ENCODE measurements at places on chromosomes 1 and 21.

DNA sequence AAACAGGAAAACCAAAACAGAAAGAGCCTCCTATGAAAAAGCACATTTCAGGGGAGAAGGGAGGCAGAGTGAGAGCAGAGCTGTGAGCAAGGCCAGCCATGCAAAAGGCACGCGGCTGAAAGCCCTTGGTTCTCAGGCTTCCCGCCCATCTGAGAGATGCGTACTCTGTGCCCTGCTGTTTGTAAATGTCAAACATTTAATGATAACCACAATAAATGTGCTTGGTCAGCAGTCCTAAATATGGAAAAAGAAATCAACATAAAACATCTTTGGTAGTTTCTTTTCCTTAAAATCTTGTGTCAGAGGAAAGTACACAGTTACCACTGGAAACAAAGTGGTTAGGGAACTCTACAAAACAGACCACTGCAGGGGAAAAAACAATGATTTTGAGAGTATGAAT lies 283.1 kb downstream of the DSCAM start:
- H3K27ac ChIP-seq, result no peak overlapping the region
- no peak for DNase-seq
- no peaks in the 10 kb centered on the region for H3K27me3 ChIP-seq

DNA sequence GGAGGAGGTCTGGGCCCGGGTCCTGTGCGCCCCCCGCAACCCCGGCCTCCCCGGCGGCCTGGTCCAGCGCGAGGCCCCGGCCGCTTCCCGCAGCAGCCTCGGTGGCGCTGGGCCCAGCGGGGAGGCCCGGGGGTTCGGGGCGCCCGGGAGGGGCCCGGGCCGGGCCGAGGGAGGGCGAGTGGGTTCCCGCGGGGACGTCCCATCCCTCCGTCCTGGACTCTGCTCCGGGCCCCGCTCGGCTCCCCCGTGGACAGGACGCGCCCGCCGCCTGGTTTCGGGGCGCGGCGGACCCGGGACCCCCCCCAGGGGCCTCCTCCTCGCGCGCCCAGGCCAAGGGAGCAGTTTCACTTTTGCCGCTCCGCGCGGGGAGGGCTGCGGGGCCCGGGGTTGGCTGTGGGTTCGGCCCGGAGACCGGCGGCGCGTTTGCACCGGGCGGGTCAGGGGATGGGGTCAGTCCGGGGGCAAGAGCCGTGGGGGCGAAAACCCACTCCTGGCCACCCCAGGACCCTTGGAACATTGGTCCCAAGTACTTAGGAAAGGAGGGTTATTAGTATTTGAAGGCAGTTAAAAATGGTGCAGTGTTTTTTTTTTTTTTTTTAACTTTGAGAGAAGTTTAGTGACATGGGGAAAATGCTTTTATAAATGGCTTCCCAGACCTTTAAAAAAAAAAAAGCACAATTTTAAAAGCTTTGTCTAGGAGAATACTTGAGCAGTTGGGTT lies 677 bp downstream of the AGPAT3 start:
- peak; percentile 66 for DNase-seq
- H3K27ac ChIP-seq, result peak overlapping the region; percentile 94
- peaks cover 37% of the 10 kb centered on the region for H3K4me1 ChIP-seq
- peak overlapping the region; percentile 90 for H3K4me3 ChIP-seq

- H3K4me1 ChIP-seq, result peaks cover 38% of the 10 kb centered on the region
- no peaks in the 10 kb centered on the region for H3K27me3 ChIP-seq
- peak within 1 kb of the TSS; percentile 96 for H3K27ac ChIP-seq
- DNase-seq, result no peak
- peaks cover 37% of the 10 kb centered on the region for H3K36me3 ChIP-seq
- peak within 1 kb of the TSS; percentile 95 for H3K4me3 ChIP-seq
Observed at GRCh38 chr1:244451539-244451950, at the start of gene ADSS2. TSS of gene ADSS2 (minus strand) at chr1:244451909. CDS start at chr1:244451817, 92 bp downstream.

DNA sequence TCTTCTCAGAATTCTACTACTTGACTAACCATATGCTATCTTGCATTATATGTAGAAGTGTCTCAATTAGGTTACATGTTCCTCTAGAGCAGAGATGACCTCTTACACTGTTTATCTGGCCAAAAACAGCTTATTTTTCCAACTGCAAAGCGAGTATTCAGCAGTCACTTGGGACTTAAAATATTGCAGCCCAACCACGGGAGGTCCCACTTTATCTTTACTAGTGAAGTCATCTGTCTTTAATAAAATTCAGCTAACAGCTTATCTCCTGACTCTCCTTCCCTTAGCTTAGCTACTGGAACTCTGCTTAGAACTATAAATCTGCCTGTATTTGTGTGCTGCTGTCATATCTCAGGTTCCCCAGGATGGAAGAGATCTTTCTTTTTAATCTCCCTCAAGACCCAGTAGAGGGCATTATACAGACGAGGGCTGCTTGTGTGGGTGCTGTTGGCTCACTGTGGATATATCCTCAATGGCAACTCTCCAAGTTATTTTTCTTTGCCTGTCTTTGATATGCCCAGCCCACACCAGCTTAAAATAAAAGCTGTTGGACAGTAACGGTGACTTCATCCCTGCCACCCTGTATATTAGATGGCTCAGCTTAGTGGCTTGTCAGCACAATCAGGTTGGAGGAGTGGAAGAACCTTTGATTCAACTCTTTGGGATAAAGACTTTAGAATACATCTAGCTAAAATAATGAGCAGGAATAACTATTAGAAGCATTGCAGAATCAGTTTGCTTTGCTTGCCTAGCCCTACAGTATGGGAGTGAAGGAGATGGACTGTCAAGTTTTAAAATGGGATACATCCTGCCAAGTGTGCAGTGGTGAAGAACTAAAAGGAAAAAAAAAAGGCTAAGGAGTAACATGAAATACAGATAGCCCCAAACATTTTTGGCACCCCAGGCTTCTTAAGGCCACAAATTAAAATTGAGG lies 9.6 kb downstream of the ENSA start:
- no peak for DNase-seq
- H3K36me3 ChIP-seq, result peaks cover 86% of the 10 kb centered on the region
- peak overlapping the region; percentile 68 for H3K27ac ChIP-seq
- no peak overlapping the region for H3K4me3 ChIP-seq
- peaks cover 63% of the 10 kb centered on the region for H3K4me1 ChIP-seq
